ENCODE measurements at places on chromosomes 6 and 20. TPM values are rescaled to one million over a fixed set of nuclear protein-coding genes. Genes with fewer than 3 reads are reported as not detected.

Gene HLA-DRA
- 50.3 TPM for total RNA-seq

Gene CYP21A2
- 0.36 TPM for total RNA-seq

- H3K4me3 ChIP-seq, result no peak overlapping the region
- no peaks in the 10 kb centered on the region for H3K27me3 ChIP-seq
- peaks cover 15% of the 10 kb centered on the region for H3K4me1 ChIP-seq
- H3K27ac ChIP-seq, result no peak overlapping the region
Observed at GRCh38 chr6:4008324-4009047, 70.5 kb downstream of the FAM217A start.

DNA sequence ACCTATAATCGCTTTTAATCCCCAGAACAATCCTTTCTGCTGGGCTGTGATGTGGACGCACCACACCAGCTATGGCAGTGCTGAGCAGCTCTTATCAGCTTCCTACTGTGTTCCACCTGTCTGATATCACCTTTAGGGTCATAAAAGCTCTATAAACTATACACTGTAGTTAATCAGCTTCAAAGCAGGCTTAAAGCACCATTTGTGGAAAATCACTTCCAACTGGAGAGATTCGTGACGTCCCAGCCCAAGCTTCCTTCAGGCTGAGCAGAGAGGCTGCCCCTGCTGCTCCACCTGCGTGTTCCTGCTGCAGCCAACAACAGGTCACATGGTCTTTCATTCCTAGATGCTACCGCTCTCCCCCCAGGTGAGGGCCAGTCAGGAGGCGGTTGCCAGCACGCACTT, 156.5 kb downstream of the SMOC2 start:
- no peaks in the 10 kb centered on the region for H3K4me1 ChIP-seq
- no peak overlapping the region for H3K4me3 ChIP-seq
- H3K36me3 ChIP-seq, result no peaks in the 10 kb centered on the region
- DNase-seq, result no peak
- H3K27me3 ChIP-seq, result no peaks in the 10 kb centered on the region

DNA sequence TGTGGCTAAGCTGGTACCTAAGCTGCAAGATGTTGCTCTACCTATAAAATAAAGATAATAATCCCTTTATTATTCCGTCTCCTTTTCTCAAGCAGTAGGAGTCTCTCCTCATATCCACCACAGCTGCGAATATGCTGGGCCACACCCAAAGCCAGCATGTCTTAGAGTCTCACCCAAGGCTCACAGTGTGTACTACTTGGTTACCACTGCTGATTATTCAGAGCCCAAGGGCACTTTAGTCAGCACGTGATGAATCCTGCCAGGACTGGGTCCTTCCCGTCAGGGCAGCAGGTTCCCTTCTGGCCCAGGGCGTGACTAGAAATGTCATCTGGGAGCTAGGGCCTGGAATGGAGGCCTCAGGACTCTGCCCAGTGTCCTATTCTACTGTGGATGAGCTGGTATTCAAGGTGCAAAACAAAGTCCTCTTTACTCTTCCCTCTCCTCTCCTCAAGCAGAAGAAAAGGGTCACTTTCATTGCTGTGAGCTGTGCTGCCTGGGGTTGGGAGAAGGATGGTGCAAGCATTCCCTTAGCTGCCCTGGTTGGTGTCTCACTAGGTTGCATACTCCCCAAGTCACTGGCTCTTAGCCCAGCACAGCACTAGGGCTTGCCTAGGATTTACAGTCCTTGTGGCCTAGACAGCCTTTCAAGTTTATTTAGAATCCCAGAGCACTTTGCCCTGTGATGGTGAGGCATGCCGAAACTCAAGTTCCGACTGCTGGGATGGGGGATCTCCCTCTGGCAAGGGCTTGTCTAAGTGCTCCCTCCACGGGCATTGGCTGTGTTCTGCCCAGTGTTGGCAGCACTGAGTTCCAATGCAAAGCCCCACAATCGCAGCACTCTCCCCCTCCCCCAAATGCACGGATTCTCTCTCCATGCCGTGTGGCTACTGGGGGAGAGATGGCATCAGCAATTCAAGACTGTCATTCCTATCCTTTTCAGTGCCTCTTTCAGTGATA, 320.2 kb downstream of the BTBD9 start:
- H3K4me1 ChIP-seq, result no peaks in the 10 kb centered on the region
- H3K36me3 ChIP-seq, result peaks cover 3% of the 10 kb centered on the region
- H3K4me3 ChIP-seq, result no peak overlapping the region
- H3K27me3 ChIP-seq, result no peaks in the 10 kb centered on the region
- DNase-seq, result no peak
- H3K27ac ChIP-seq, result no peak overlapping the region

- H3K27ac ChIP-seq, result no peak overlapping the region
- H3K36me3 ChIP-seq, result no peaks in the 10 kb centered on the region
- DNase-seq, result no peak
- no peaks in the 10 kb centered on the region for H3K27me3 ChIP-seq
- no peak overlapping the region for H3K4me3 ChIP-seq
Observed at GRCh38 chr6:132357120-132357519, 44.2 kb downstream of the MOXD1 start.

- H3K4me1 ChIP-seq, result no peaks in the 10 kb centered on the region
- no peaks in the 10 kb centered on the region for H3K36me3 ChIP-seq
- H3K27me3 ChIP-seq, result no peaks in the 10 kb centered on the region
- H3K27ac ChIP-seq, result no peak overlapping the region
Observed at GRCh38 chr6:144898052-144898689, 613.0 kb downstream of the UTRN start.

DNA sequence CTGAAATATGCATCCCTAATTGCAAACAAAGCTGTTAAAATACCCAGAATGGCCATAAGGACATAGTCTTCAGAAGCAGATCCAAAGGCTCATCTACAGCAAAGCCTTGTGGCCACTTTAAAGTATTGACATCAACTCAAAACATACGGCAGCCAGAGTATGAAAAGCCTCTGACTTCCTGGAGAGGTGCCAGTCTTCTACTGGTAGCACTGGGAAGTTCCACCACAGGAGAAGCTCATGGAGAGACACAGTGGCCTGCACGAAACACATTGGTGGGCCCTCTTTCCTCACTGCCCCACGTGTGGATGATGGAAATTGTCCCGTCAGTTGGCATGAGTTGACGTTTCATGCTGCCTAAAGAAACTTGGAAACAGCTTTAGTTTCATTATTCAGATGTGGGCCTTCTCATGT, 202.6 kb upstream of the HEY2 start:
- DNase-seq, result no peak
- no peaks in the 10 kb centered on the region for H3K36me3 ChIP-seq
- no peak overlapping the region for H3K4me3 ChIP-seq
- no peaks in the 10 kb centered on the region for H3K4me1 ChIP-seq
- peaks cover 4% of the 10 kb centered on the region for H3K27me3 ChIP-seq
- H3K27ac ChIP-seq, result no peak overlapping the region

DNA sequence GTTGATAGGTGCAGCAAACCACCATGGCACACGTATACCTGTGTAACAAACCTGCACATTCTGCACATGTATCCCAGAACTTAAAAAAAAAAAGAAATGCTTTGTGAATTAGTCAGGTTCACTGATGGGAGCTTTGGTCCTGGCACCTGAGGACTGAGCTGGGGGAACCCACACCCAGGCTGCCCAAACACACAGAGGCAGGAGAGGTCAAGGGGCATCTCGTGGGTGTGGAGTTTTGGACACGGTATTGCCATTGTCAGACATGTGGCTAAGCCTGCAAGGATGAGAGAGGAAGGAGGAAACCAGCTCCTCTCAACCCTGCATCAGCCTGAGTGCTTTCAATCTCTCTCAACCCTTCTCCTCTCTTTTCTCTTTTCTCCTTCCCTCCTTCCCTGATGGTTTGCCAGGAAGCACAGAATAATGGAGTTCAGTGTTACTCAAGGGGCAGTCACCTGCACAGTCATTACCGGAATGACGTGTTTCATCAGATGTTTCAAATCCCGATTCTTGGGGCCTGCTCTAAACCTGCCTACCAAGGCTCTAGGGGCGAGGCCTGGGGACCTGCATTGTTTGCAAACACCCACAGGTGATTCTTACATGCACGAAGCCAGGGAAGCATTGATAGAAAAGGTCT, 89.9 kb upstream of the NEDD9 start:
- no peak overlapping the region for H3K27ac ChIP-seq
- H3K27me3 ChIP-seq, result no peaks in the 10 kb centered on the region
- DNase-seq, result no peak
- H3K4me3 ChIP-seq, result no peak overlapping the region
- peaks cover 21% of the 10 kb centered on the region for H3K36me3 ChIP-seq
- H3K4me1 ChIP-seq, result peaks cover 37% of the 10 kb centered on the region

DNA sequence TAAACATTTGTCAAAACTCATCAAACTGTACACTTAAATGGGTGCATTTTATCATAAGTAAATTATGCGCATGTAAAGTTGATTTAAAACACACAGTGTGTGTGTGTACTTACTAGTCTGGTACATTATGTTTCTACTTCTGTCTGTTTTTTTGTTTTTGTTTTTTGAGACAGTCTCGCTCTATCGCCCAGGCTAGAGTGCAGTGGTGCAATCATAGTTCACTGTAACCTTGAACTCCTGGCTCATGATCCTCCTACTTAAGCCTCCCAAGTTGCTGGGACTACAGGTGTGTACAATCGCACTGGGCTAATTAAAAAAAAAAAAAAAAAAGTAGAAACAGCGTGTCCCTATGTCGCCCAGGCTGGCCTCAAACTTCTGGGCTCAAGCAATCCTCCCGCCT, 23.0 kb upstream of the FKBP5 start:
- no peak overlapping the region for H3K27ac ChIP-seq
- no peaks in the 10 kb centered on the region for H3K36me3 ChIP-seq
- H3K27me3 ChIP-seq, result no peaks in the 10 kb centered on the region
- H3K4me1 ChIP-seq, result peaks cover 30% of the 10 kb centered on the region
- DNase-seq, result no peak

All from CD4-positive, alpha-beta T cell (primary cell).